Endothelial cell of umbilical vein (primary cell): ENCODE measurements at places on chromosomes 7 and 10. TPM values are rescaled to one million over a fixed set of nuclear protein-coding genes. Genes with fewer than 3 reads are reported as not detected.

DNA sequence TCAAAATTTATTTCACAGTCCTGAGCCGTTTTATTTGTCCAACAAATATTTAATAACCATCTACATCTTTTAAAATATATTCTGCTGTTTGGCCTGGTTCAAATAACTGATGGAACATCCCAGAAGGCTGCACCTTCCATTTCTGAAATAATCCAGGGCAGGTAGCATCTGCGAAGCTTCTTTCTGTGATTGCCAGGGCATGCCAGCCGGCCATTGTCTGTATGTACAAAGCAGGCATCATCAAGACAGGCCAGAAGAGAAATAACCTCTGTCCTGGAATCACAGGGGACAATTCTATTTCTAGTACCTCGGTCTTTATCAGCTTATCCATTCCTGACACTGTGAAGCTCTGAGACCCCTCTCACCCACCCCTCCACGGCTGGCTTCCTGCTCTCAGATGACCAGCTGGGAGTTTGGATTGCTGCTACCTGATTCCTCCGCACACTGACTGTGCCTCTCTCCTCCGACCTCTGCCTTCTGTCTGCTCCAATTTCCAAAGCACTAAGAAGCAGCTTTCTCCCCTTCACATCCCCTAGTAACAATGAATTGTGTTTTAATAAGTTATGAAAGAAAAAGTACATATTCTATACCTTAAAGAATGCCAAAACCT lies 8.0 kb downstream of the DGKI start:
- H3K4me3 ChIP-seq = no peak overlapping the region
- H3K4me1 ChIP-seq = no peaks in the 10 kb centered on the region
- no peaks in the 10 kb centered on the region for H3K27me3 ChIP-seq
- H3K27ac ChIP-seq = no peak overlapping the region
- DNase-seq = no peak

GRCh38 chr7:132276976-132277725 lies 299.1 kb downstream of the PLXNA4 start:
- H3K27me3 ChIP-seq = no peaks in the 10 kb centered on the region
- no peaks in the 10 kb centered on the region for H3K4me1 ChIP-seq
- no peak overlapping the region for H3K27ac ChIP-seq
- no peaks in the 10 kb centered on the region for H3K36me3 ChIP-seq
- no peak overlapping the region for H3K4me3 ChIP-seq

DNA sequence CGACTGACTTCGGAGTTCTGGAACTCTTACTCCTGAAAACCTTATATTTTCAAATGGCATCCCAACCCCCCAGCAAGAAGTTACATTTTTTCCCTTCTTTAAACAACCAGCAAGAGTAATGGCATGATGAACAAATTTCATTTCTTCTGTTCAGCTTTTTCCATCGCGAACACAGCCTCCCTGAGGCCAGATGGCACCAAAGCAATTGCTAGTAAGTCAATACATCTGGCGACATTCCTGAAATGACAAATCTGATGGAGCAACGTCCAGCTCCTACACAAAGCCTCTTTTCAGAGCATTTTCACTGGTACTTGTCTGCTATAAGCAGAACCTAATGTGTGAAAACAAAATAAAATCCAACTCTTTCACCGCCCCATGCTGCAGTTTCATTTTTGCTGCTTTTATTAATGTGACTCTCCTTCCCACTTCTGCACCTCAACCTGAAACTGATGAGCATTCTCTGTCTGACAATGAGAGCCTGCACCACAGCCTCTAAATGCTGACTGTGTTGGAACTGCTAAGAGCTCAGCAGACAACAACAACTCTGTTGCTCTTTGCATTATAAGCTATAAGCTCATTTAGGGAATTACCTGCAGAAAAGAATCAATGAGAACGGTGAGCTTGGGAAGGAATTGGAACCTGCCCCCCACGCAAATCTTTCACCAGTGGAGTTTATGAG lies 229.8 kb downstream of the FGFR2 start:
- DNase-seq = no peak
- no peaks in the 10 kb centered on the region for H3K27me3 ChIP-seq
- H3K27ac ChIP-seq = no peak overlapping the region
- H3K4me3 ChIP-seq = no peak overlapping the region
- no peaks in the 10 kb centered on the region for H3K36me3 ChIP-seq

The GRID2IP gene
- not detected in 2 replicates for total RNA-seq

The TMEM196 gene
- not detected in 2 replicates for total RNA-seq
